ENCODE measurements at places on chromosomes 7 and 10.
A peak's percentile ranks its signal among the peaks of the same experiment; 100 is the strongest.

DNA sequence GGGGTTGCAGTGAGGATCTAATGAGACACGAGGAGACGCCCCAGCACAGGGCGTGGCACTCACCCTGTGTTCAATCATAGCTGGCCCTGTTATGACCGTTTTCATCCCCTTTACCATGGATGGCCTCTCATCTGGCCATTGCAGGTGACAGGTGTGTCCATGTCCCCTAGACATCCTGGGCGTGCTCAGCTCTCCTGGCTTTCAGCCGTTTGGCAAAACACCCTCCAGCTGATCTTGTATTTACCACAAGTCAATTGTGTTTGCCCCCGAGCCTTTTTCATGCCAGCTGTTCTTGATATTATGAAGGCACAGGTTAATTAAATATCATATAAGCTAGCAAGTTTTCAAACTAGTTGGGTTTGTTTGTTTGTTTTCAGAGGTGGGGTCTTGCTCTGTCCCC is 97.1 kb downstream of the CHST15 start:
- no peak overlapping the region for H3K4me3 ChIP-seq
- H3K27ac ChIP-seq: no peak overlapping the region
- H3K27me3 ChIP-seq: peaks cover 41% of the 10 kb centered on the region
- H3K36me3 ChIP-seq: no peaks in the 10 kb centered on the region
- peaks cover 55% of the 10 kb centered on the region for H3K4me1 ChIP-seq

DNA sequence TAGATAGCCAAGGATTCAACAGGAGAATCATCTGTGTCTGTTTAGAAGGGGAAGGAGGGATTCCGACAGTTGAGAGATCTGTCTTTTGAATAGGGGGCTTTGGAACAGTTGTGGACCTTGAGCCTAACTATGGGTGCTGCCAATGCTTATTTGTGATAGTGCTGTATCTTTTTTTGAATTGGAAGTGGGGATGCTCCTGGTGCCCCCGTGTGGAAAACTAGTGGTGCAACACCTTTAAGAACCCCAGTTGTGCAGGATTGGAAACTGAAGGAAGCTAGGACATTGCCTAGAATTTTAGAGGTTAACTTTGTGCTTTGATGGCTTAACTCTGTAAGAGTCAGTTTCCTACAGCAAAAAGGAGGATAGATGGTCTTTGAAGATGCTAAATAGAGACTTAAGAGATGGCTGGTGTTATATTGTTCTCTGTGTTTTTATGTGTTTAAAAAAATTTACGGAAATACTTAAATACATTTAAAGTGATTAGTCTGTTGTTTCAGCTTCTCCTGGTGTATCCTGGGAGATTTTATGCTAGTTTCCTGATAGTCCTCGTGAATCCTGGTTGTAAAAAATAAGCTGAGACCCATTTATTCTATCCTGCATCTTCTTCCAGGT is 69.3 kb downstream of the AP3M1 start:
- no peak overlapping the region for H3K4me3 ChIP-seq
- no peak overlapping the region for H3K27ac ChIP-seq
- peaks cover 56% of the 10 kb centered on the region for H3K36me3 ChIP-seq
- no peak for DNase-seq
- H3K27me3 ChIP-seq: no peaks in the 10 kb centered on the region

GRCh38 chr10:3774814-3775695 is 10.0 kb downstream of the KLF6 start:
- peak; percentile 50 for DNase-seq
- H3K4me3 ChIP-seq: no peak overlapping the region
- peak overlapping the region; percentile 28 for H3K27ac ChIP-seq
- no peaks in the 10 kb centered on the region for H3K27me3 ChIP-seq
- H3K4me1 ChIP-seq: peaks cover 53% of the 10 kb centered on the region

- no peak for DNase-seq
- peaks cover 5% of the 10 kb centered on the region for H3K4me1 ChIP-seq
- no peak overlapping the region for H3K4me3 ChIP-seq
- H3K27ac ChIP-seq: no peak overlapping the region
- H3K27me3 ChIP-seq: no peaks in the 10 kb centered on the region
These were observed 112.3 kb downstream of the ARHGAP12 start for GRCh38 chr10:31816318-31816717.
